ENCODE measurements at places on chromosomes 3 and 15.

DNA sequence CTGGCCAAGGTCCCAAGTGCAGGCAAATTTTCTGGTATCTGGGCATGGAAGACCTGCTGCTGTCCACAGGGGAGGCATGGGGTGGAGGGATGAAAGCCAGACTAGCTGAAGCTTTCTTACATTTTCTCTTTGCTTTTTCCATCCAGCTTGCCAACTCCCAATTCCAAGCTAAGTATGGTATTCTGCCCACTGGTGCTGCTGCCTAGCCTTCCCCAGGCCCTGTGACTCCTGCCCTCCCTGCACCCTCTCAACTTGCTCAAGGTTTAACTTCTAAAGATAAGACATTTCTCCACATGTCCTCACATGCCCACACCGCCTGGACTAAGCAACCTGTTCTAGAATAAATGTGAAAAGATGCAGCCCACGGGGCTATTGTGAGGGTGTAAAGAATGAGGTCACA, 59.5 kb upstream of the HACD2 start:
- no peaks in the 10 kb centered on the region for H3K36me3 ChIP-seq
- no peaks in the 10 kb centered on the region for H3K27me3 ChIP-seq
- no peak for DNase-seq
- no peak overlapping the region for H3K27ac ChIP-seq
- H3K4me1 ChIP-seq, result no peaks in the 10 kb centered on the region

DNA sequence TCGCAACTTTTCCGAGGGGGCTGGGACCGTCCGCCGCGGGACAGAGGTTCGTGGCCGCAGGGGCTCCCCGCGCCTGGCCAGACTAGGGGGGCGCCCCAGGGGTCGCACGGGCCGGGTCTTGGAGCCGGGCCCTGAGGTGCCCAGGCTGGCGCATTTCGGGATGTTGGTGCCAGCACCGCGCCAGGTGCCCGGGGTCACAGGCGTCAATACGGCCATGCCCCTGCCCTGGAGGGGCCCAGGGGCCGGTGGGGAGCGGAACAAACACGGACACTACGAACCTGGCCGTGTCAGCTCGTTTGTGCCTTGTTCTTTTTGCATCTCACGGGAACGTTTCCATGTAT, 366 bp downstream of the TM6SF1 start:
- peaks cover 31% of the 10 kb centered on the region for H3K4me1 ChIP-seq
- peak overlapping the region; percentile 62 for H3K4me3 ChIP-seq
- H3K36me3 ChIP-seq, result no peaks in the 10 kb centered on the region
- H3K27ac ChIP-seq, result no peak overlapping the region

GRCh38 chr3:54967731-54968161, 39.9 kb upstream of the LRTM1 start:
- H3K27ac ChIP-seq, result no peak overlapping the region
- DNase-seq, result no peak
- H3K27me3 ChIP-seq, result peaks cover 12% of the 10 kb centered on the region
- H3K4me1 ChIP-seq, result peaks cover 4% of the 10 kb centered on the region
- no peak overlapping the region for H3K4me3 ChIP-seq
- peaks cover 4% of the 10 kb centered on the region for H3K36me3 ChIP-seq

GRCh38 chr3:42780892-42781700, 8.0 kb upstream of the CCDC13 start:
- peaks cover 3% of the 10 kb centered on the region for H3K4me1 ChIP-seq
- DNase-seq, result no peak
- no peak overlapping the region for H3K27ac ChIP-seq

DNA sequence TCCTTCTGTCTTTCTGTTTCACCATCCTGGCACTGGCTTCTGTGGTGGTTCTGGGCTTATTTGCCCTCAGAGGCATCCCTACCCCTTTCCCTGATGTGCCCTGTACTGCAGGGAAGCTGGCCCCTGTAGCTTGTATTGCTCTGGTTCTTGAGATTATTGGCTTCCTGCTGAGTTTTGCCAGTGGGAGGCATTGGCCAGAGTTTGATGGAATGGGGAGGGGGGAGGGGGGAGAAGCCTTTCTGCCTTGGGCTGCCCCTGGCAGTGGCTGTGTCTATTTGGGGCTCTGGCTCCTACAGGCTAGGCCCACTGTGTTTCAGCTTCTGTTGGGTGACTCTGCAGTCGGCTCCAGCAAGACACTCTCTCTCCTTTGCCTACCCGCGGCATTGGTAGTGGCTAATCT, 41.6 kb upstream of the SEMA6D start:
- no peak for DNase-seq
- peaks cover 16% of the 10 kb centered on the region for H3K27me3 ChIP-seq
- H3K27ac ChIP-seq, result no peak overlapping the region
- H3K4me1 ChIP-seq, result no peaks in the 10 kb centered on the region

GRCh38 chr3:172104471-172105072, 65.2 kb downstream of the FNDC3B start:
- H3K27me3 ChIP-seq, result no peaks in the 10 kb centered on the region
- H3K36me3 ChIP-seq, result no peaks in the 10 kb centered on the region
- DNase-seq, result no peak
- H3K4me1 ChIP-seq, result peaks cover 85% of the 10 kb centered on the region
- H3K27ac ChIP-seq, result peak overlapping the region; percentile 43

- H3K4me3 ChIP-seq, result no peak overlapping the region
- no peak overlapping the region for H3K27ac ChIP-seq
- DNase-seq, result no peak
- peaks cover 2% of the 10 kb centered on the region for H3K27me3 ChIP-seq
- peaks cover 4% of the 10 kb centered on the region for H3K4me1 ChIP-seq
These were observed 6.5 kb upstream of the CPEB1 start for GRCh38 chr15:82653483-82654168.

GRCh38 chr15:39781147-39781966, 1.3 kb downstream of the FSIP1 start:
- peaks cover 42% of the 10 kb centered on the region for H3K4me1 ChIP-seq
- peak overlapping the region; percentile 71 for H3K4me3 ChIP-seq
- DNase-seq, result no peak
- H3K27ac ChIP-seq, result peak overlapping the region; percentile 89
- peaks cover 4% of the 10 kb centered on the region for H3K27me3 ChIP-seq

- no peak overlapping the region for H3K27ac ChIP-seq
- H3K4me3 ChIP-seq, result no peak overlapping the region
- no peaks in the 10 kb centered on the region for H3K4me1 ChIP-seq
These were observed 692.3 kb downstream of the ZPLD1 start for GRCh38 chr3:103127098-103127630.

DNA sequence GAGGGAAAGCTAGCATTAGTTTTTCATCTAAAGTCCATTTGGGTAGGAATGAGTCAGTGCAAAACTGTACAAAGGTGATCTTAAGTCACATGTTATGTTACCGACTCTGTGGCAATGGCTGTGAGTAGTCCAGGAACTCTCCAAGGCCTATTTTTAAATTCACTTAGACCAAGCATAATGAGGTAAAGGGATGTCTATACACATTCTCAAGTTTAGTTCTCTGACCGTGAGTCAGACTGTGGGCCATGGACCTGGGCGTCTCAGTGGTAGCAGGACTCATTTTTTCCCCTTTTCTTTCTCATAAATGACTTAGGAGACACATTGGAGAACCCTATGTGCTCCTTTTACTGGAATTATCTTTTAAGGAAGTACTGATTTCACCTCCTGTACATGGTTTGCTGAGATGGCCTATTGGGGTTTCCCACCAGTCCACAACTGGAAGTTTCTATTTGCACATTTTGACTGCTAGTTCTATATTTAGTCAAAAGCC, 488.7 kb upstream of the TPRG1 start:
- no peaks in the 10 kb centered on the region for H3K4me1 ChIP-seq
- H3K27me3 ChIP-seq, result no peaks in the 10 kb centered on the region
- H3K4me3 ChIP-seq, result no peak overlapping the region

DNA sequence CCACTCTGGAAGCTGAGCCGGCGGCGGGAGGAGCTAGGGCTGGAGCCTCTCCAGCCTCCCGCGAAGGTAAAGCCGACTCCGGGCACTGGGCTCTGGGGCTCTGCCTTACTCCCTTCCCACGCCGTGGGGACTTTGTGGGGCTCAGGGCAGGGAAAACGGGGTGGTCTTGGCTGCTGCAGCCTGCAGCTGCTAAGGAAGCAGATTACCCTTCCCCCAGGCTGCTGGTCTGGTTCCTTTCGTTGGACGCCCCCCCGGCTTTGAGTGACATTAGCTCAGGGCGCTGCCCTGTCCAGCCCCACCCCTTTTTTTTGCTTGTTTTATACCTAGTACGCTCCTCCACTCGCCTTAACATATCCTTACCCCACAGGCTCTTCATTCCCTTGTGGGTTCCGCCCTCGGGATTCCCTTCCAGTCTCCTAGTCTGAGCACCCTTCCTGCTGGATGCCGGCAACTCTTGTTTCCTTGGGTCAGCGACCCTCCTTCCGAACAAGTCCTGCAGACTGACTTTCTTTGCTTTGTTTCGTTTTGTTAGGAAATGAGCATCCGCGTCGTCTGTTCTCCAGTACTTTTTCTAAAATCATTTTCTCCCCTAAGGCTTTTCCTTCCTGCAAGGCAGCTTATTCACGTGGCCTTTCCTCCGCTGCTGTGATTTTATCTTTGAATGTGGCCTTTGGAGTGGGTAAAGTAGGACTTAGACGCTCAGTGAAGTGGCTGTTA, 551 bp downstream of the DNAJC13 start:
- peak overlapping the region; percentile 100 for H3K4me3 ChIP-seq
- no peaks in the 10 kb centered on the region for H3K36me3 ChIP-seq
- DNase-seq, result no peak
- peak overlapping the region; percentile 99 for H3K27ac ChIP-seq
- H3K4me1 ChIP-seq, result peaks cover 28% of the 10 kb centered on the region

- H3K27me3 ChIP-seq, result no peaks in the 10 kb centered on the region
- no peak overlapping the region for H3K27ac ChIP-seq
- no peak overlapping the region for H3K4me3 ChIP-seq
- no peak for DNase-seq
These were observed 33.8 kb downstream of the EFL1 start for GRCh38 chr15:82228750-82229149.

GRCh38 chr15:27951191-27951890, 147.8 kb downstream of the OCA2 start:
- H3K4me3 ChIP-seq, result no peak overlapping the region
- no peak for DNase-seq

DNA sequence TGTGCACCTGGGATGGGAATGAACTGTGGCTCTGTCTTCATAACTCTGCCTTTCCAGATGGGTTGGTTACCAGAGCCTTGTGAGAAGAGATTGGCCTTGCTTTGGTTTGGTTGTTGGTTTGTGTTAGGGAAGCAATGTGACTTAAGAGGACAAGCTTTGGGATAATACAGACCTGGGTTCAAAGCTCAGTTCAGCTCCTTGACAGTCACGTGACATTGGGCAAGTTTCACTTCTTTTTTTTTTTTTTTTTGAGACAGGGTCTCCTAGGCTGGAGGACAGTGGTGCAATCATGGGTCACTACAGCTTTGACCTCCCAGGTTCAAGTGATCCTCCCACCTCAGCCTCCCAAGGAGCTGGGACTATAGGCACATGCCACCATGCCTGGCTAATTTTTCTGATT, 42.7 kb downstream of the CORO2B start:
- H3K27me3 ChIP-seq, result no peaks in the 10 kb centered on the region
- H3K4me3 ChIP-seq, result no peak overlapping the region
- H3K27ac ChIP-seq, result no peak overlapping the region
- DNase-seq, result no peak
- no peaks in the 10 kb centered on the region for H3K36me3 ChIP-seq

- H3K27ac ChIP-seq, result no peak overlapping the region
- no peaks in the 10 kb centered on the region for H3K36me3 ChIP-seq
- DNase-seq, result peak; percentile 4
- no peaks in the 10 kb centered on the region for H3K27me3 ChIP-seq
These were observed 90.7 kb downstream of the SCN11A start for GRCh38 chr3:38960953-38961622.

DNA sequence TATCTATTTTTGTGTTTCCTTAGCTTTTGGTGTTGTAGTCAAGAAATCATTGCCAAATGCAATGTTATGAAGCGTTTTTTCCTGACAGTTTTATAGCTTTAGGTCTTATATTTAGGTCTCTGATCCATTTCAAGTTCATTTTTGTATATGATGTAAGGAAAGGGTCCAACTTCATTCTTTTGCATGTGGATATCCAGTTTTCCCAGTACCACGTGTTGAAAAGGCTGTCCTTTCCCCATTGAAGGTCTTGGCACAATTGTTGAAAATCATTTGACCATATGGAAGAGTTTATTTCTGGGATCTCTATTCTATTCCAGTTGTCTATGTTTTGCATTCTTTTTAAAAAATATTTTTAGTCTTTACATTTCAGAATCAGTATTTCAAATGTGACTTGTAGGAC, 14.6 kb upstream of the SNRPN start:
- H3K4me3 ChIP-seq, result no peak overlapping the region
- no peaks in the 10 kb centered on the region for H3K36me3 ChIP-seq
- H3K4me1 ChIP-seq, result no peaks in the 10 kb centered on the region
- no peak overlapping the region for H3K27ac ChIP-seq
- no peaks in the 10 kb centered on the region for H3K27me3 ChIP-seq

DNA sequence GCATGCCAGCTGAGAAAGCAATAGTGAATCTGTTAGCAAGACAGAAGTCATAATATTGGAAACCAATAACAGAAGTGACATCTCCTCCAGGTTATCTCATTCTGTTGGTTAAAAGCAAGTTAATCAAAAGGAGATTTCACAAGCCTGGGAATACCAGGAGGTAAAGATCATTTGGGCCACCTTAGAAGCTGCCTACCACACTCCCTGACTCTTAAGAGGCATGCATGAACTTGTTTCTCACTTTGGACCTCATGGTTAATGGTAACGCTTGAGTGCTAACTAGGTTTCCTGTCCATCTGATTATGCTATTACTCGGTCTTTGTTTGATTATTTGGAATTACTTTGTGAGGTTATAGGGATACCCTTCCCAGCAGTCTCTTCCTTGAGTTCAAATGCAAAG, 650.8 kb upstream of the SGO1 start:
- H3K4me3 ChIP-seq, result no peak overlapping the region
- H3K4me1 ChIP-seq, result no peaks in the 10 kb centered on the region
- DNase-seq, result no peak
- H3K36me3 ChIP-seq, result no peaks in the 10 kb centered on the region
- no peak overlapping the region for H3K27ac ChIP-seq
- no peaks in the 10 kb centered on the region for H3K27me3 ChIP-seq

- H3K4me1 ChIP-seq, result no peaks in the 10 kb centered on the region
- H3K27me3 ChIP-seq, result peaks cover 4% of the 10 kb centered on the region
- no peak for DNase-seq
- H3K4me3 ChIP-seq, result no peak overlapping the region
- no peaks in the 10 kb centered on the region for H3K36me3 ChIP-seq
These were observed 11.1 kb upstream of the HHATL start for GRCh38 chr3:42713747-42714146.

DNA sequence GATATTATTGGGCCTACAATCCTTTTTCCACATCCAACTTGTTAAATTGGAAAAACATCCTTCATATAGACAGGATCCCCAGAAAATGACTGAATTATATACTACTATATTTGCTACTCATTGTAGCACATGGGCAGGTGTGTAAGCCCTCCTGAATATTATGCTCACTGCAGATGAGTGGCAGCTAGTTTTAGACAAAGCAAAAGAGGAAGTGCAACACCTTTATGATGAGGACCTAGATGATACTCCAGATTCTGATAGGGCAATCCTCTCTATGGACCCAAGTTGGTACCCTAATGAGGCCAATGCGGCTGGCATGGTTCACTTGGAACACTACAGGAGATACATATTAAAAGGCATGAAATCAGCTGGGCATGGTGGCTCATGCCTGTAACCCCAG, 119.1 kb upstream of the PLCL2 start:
- H3K36me3 ChIP-seq, result no peaks in the 10 kb centered on the region
- H3K27me3 ChIP-seq, result no peaks in the 10 kb centered on the region
- DNase-seq, result no peak
- no peak overlapping the region for H3K27ac ChIP-seq
- H3K4me1 ChIP-seq, result peaks cover 2% of the 10 kb centered on the region
- H3K4me3 ChIP-seq, result no peak overlapping the region

- no peaks in the 10 kb centered on the region for H3K27me3 ChIP-seq
- no peaks in the 10 kb centered on the region for H3K4me1 ChIP-seq
- H3K4me3 ChIP-seq, result no peak overlapping the region
- DNase-seq, result no peak
- no peaks in the 10 kb centered on the region for H3K36me3 ChIP-seq
These were observed 98.6 kb downstream of the ZIC1 start for GRCh38 chr3:147507638-147508286.
